ENCODE measurements at places on chromosomes 3 and 15.

GRCh38 chr15:25331860-25332259 is 107.0 kb downstream of the UBE3A start:
- no peak for DNase-seq

- DNase-seq, result no peak
Measured at GRCh38 chr3:94028093-94028837, at the start of gene STX19. STX19 (minus strand) TSS chr3:94028597; CDS start chr3:94015269, 13,328 bp downstream.

- no peak for DNase-seq
Measured at GRCh38 chr3:178152031-178152806, 384.0 kb upstream of the KCNMB2 start.

- DNase-seq, result no peak
Measured at GRCh38 chr3:119769394-119770149, 12.3 kb upstream of the NR1I2 start.

DNA sequence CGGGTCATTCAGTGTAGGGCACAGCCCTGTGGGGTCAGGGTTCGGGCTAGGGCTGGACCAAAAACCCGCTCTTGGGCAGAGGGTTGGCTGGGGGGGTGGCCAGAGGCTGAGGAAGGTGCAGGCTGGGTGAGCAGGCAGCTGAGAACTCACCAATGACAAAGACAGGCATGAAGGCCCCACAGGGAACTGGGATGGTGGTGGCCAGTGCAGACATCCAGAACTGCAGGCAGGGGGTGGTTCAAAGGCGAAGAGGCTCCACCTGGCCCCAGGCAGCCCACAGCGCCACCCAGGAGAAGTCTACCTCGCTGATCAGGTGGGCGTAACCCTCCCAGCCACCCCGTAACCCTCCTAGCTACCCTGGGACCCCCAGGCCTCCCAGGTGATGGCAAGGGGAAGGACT is 6.7 kb downstream of the CLCN2 start:
- no peak for DNase-seq

- DNase-seq, result no peak
Measured at GRCh38 chr3:108414007-108414406, 96.4 kb downstream of the MYH15 start.

GRCh38 chr3:18302517-18302916 is 122.6 kb downstream of the SATB1 start:
- no peak for DNase-seq

- DNase-seq, result no peak
Measured at GRCh38 chr15:31379042-31379441, 52.4 kb downstream of the KLF13 start.

DNA sequence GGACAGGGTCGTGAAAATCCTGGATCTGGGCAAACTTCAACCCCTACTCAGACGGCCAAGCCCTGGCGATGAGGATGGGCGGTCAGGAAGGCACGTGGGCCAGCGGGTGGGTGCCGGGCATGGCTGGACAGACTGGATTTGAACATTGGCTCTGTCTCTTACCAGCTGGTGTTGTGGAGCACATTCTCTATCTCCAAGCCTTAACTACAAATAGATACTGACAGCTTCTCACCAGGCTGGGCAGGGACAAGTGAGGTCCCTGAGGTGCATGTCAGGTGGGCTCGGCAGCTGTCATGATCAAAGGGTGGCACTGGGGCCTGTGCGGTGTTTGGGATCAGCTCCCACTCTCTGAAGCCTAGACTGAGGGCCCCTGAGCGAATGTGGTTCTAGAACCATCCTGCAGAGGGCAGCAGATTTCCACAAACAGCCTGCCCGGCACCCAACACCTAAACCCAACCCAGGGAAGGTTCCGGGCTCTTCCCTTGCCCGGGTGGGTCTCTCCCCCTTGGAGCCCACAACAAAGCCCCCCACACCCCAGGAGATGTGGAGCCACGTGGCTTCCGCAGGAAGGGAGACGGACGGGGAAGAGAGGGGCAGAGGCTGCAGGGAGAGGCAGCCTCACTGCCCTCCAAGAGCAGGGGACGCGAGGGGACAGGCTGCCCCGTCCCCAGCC is 58.4 kb downstream of the RGMA start:
- peak; percentile 24 for DNase-seq

GRCh38 chr3:134002306-134002705 is 27.4 kb downstream of the SLCO2A1 start:
- DNase-seq, result no peak

GRCh38 chr3:70028361-70028760 is 28.8 kb downstream of the SAMMSON start:
- peak; percentile 63 for DNase-seq

DNA sequence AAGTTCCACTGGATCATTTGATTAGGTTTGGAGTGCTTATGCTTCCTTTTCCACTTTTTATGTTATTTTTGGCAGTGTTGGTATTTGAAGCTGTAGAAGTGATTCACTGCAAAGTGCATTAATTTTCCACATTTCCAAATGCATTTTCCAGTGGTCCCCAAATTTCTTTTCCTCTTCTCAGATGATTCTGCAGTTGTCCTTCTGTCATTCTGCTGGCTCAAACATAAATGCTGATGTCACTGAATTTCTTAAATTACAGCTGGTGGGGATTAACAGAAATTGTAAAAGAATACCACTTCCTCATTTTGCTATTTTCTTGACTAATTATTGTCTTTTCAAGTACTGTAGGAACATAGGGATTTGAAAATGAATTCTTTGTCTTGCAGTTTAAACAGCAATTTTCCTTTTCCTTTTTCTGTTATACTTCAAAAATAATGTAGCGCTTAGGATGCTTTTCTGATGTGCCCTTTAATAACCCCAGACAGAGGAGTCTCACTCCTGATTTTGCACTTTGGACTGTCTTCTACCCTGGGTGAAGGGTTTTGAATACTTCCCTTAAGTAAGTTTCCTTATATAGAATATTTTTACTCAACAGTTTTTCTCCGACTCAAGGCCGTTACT is 25.0 kb downstream of the MITF start:
- DNase-seq, result no peak

DNA sequence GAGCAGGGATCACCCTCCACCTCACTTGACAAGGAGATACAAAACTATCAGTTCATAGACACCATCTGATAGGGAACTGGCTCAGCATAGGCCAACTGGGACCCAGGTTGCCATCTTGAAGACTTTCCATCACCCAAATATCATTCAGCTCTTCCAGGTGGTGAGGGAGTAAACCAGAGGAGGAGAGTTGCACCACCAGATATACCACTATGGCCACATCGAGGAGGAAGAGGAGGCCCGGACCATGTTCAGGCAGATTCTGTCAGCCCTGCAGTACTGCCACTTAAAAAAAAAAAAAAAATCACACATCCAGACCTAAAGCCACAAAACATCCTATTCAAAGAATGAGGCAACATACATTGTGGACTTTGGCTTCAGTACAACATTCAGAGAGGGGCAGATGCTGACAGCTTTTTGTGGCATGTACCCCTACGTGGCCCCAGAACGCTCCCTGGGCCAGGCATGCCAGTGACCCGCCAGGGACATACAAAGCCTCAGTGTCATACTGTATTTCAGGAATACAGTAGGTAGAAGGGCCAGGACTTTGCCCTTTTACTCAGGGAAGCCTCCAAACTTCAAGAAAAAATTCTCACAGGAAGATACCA is 18.4 kb upstream of the EMC3 start:
- DNase-seq, result no peak

DNA sequence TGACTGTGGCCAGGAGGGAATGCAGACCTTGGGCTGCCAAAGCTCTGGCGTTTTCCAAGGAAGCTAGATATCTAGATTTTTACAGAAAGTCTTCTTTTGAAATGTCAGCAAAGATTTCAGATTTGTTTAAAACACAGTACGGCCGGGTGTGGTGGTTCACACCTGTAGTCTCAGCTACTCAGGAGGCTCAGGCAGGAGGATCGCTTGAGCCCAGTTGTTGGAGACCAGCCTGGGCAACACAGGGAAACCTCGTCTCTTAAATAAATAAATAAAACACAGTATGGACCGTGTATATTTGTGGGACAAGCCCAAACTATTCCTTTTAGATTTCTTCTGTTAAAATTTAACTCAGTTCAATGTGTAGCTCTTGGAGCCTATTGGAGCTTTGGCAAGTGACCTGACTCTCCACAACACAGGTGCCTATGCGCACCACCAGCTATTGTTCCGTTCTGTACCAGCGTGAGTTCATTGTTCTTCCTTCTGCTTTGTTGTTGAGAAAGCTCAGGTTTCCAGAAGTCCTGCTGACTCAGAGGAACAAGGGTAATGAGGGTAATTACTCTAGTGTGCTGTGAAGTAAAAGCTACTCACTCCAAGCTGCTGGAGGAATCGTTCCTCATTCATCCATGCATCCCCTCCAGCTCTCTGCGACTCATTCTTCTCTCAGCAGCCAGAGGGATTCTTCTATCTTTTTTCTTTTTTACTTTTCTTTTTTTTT is 73.1 kb upstream of the SLC6A6 start:
- DNase-seq, result no peak

DNA sequence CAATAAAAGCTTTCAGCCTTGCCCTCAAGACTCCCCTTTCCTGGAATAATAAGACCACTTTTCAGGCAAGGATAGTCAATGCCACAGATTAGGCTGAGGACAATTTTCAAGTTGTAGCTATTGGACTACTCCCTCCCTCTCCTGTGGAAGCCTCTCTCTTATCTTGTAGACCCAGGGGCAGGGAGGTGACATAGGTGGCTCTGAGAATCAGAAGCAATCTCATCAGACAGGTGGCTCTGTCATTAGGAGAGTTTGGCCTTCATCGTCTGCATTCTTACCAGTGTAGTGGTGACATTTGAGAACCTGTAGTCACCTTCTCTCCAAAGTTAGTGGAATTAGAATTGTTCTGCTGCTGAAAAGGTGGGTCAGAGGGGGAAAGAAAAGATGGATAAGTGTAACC is 80.0 kb downstream of the LARS2 start:
- DNase-seq, result no peak

- DNase-seq, result no peak
Measured at GRCh38 chr15:68220967-68221366, 8.6 kb downstream of the CLN6 start.

DNA sequence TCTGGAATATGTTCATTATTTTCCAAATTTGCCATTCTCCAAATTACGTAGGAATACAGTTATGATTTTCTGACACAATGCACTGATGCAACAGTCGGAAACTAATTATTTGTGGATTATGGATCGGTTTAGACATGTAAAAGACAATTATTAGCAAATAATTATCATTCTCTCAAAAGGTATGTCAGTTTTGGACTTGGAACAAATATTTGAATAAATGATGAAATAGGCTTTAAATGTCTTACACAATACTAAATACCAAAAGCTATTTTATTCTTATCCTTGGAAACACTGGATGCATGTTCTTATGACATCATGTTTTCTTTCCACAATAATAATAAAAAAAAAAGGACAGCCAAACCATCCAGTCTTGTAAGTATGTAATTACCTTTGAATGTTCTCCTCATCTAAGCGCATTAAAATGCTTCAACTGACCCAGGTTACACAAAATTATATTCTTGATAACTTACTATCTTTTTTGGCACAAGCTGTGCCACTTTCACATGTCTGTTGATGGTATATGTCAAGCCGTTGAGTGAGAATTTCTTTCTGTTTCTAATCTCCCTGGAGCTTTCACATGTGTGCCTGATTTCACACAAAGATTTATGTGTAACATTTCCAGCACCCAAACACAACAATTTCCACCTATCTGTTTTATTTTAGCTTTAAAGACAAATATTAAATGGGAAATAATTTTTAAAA is 238.5 kb upstream of the ZNF385D start:
- no peak for DNase-seq

DNA sequence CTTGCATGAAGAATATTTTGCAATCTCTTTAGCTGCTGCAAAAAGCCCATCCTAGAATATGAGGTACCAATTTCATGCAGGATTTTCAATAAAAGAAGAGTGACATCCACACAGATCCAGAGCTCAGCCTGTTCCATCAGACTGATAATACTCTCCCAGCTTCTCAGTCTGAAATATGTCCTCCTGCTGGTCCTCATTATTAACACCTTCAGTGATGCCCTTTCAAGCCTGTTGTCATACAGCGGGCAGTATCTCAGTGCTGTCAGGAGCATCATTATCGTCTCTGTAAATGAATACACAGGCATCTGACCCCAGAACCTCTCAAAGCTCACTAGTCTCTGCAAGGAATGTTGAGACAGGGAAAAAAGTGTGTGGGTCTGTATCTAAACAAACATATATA is 1387.8 kb downstream of the OTOL1 start:
- no peak for DNase-seq

DNA sequence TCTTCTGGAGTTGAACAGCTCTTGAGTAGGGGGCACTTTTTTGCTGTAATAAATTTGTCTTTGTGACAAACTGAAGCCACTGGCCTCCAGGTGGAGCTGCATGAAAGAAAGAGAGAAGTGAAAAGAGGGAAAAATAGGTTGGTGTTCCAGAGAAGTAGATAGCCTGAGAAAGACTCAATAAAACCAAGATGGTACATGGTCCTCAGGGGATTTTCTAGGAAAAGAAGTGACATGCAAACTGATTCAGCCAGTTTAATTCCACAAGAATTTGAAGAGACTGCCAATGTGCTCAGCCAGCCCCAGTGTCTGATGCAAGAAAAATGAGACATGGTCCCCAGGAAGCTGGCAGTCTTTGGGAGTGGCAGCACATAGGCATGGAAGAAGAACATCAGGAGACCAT is 152.7 kb downstream of the CD47 start:
- no peak for DNase-seq

- DNase-seq, result no peak
Measured at GRCh38 chr15:79969146-79969545, 1.9 kb downstream of the BCL2A1 start.

DNA sequence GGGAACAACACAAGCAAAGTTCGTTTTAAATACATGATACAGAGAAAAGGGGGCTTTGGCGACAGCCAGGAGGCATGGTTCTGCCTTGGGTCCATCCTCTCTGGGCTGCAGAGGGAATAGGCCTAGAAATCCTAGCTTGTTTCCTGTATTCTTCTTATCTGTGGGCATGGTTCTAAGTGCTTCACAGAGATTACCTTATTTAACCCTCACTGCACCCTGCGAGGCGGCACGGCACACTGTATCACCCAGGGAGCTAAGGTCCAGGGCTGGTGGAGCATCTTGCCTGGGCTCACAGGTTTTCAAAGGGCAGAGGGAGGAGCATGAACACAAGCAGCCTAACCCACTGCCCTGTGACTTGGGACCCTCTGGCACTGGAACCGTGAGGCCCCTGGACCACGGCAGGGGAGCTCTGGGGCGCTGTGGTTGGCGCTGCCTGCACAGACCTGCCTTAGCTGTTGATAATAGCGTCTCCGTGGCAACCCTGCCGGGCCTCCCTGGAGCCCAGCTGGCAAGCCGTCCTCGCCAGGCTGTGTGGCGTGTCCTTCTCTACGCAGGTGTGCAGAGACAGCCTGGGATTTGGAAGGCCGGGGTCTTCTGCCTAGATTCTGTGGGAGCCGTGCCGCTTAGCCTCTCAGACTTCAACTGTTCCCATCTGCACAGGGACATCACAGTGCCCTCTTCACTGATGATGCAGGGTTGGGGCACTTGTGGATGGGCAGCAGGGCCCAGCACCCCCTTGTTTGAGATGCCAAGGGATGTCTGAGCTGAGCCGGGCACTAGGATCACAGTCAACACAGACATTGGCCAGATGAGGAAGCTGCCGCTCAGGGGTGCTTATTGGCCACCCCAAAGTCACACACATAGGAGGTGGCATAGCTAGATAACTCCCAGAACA is 154.6 kb upstream of the TLE3 start:
- DNase-seq, result no peak

GRCh38 chr3:120182613-120183511 is 88.6 kb upstream of the GSK3B start:
- DNase-seq, result no peak

Measured in SK-N-MC (cell line).